Thoracic aorta (tissue), 2 donors: ENCODE measurements at places on chromosomes 3 and 15. TPM values are rescaled to one million over a fixed set of nuclear protein-coding genes. Genes with fewer than 3 reads are reported as not detected.

Gene CELF6
- 2.3 TPM for total RNA-seq

Gene STOML1
- 37.9 TPM for total RNA-seq

Gene CD80
- total RNA-seq: not detected

- no peaks in the 10 kb centered on the region for H3K4me1 ChIP-seq
- no peak for DNase-seq
- no peak overlapping the region for H3K27ac ChIP-seq
- no peak overlapping the region for H3K4me3 ChIP-seq
- no peaks in the 10 kb centered on the region for H3K27me3 ChIP-seq
- H3K36me3 ChIP-seq: no peaks in the 10 kb centered on the region
Measured at GRCh38 chr3:154933581-154933980, 146.5 kb upstream of the MME start.

DNA sequence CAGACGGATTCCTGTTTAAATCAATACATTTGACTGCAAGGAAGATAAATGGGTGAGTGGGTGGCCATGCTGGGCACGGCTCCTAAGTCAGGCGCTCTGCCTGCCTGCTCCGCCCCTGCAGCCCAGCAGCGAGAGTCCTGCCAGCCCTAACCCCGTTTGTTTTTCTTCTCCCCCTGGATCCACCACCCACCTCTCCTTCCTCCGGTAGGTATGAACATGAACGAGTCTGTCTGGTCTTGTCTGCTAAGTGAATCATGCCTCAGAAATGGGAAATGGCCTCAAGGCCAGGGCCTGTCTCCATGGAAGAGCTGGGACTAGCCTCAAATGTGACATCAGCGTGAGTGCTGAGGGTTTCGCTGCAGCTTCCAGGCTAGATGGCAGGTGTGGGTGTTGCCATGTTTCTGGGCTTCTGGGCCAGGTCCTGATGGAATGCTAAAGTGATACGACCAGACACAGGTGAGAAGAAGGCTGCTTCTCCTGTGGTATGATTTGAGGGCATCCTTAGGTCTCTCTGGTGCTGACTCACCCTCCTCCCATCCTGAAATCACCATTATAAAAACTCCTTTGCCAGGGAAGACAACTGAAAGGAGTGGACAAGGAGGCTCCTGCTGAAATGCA, 5.6 kb upstream of the FEM1B start:
- H3K4me3 ChIP-seq: no peak overlapping the region
- DNase-seq: no peak
- H3K36me3 ChIP-seq: no peaks in the 10 kb centered on the region

- H3K4me3 ChIP-seq: no peak overlapping the region
- H3K27me3 ChIP-seq: no peaks in the 10 kb centered on the region
- H3K27ac ChIP-seq: no peak overlapping the region
- H3K4me1 ChIP-seq: no peaks in the 10 kb centered on the region
- no peaks in the 10 kb centered on the region for H3K36me3 ChIP-seq
Measured at GRCh38 chr3:22353126-22353525, 602.1 kb upstream of the ZNF385D start.

GRCh38 chr3:4478261-4478660, 11.2 kb upstream of the SUMF1 start:
- no peaks in the 10 kb centered on the region for H3K27me3 ChIP-seq
- no peak for DNase-seq
- no peak overlapping the region for H3K4me3 ChIP-seq
- no peak overlapping the region for H3K27ac ChIP-seq
- H3K4me1 ChIP-seq: peaks cover 14% of the 10 kb centered on the region
- H3K36me3 ChIP-seq: no peaks in the 10 kb centered on the region

- H3K36me3 ChIP-seq: no peaks in the 10 kb centered on the region
- peak overlapping the region; percentile 81 for H3K4me3 ChIP-seq
- H3K27ac ChIP-seq: peak overlapping the region; percentile 94
- DNase-seq: no peak
- H3K4me1 ChIP-seq: peaks cover 46% of the 10 kb centered on the region
Measured at GRCh38 chr3:50238549-50239026, 2.6 kb downstream of the GNAI2 start.

DNA sequence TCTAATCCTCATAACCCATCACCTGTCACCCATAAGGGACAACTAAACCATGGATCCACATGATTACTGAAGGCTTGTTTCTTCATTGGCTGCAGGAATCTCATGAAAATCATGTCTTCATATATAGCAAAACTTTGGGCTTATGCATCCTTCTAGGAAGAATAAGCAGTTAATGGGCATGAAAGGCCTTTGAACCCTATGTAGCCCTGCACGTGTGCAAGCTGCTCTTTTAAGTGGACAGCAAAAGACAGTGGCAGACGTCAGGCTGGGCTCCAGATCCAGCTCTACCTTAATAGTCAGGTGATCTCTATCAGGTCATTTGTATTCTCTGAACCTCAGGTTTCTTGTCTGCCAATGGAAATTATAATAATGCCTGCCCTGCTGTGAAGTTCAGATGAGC, 18.9 kb downstream of the CYP19A1 start:
- H3K4me3 ChIP-seq: no peak overlapping the region
- no peaks in the 10 kb centered on the region for H3K36me3 ChIP-seq
- no peaks in the 10 kb centered on the region for H3K4me1 ChIP-seq
- no peak overlapping the region for H3K27ac ChIP-seq

- H3K4me1 ChIP-seq: peaks cover 23% of the 10 kb centered on the region
- no peaks in the 10 kb centered on the region for H3K27me3 ChIP-seq
Measured at GRCh38 chr3:188137051-188137450, 16.9 kb upstream of the LPP start.

DNA sequence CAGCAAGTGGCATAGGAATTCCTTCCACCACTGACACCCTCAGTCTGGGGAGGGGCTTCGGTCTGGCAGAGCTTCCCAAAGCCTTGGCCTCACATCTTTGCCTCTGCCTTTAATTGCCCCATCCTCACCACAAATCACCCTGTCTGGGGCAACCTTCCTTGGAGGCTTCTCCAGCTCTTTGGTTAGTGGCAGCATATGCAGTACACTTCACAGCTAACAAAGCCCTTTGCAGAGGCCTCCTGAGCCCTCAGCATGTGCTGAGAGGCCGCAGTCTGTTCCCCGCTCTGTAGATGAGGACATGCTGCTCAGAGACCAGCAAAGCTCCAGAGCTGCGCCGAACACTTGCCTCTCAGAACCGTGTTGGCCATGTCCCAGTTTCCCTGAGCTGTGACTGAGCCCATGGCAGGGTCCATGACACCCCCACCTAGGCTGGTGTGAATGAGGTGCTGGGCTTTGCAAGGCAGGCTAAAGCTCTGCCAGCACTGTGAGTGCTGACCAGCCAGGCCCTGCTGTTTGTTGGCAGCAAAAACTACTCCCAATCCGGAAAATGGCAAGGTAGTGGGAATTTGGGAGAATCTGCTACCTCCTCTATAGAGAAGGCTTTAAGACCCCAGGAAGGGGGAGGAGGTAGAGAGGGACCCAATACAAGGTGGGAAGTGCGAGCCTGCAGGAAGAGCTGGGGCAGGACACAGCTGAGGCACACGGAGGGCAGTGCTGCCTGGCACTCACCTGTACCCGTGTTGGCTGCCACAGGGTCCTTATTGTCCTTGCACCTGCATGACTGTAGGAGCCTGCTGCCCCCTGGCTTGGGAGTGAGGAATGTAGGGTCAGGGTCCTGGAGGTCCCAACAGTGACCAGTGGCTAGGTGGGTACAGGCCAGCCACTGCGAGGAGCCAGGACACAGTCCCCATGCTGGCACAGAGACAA, 8.4 kb upstream of the KLF15 start:
- H3K4me1 ChIP-seq: no peaks in the 10 kb centered on the region
- no peak overlapping the region for H3K4me3 ChIP-seq
- H3K27me3 ChIP-seq: no peaks in the 10 kb centered on the region
